ENCODE measurements at places on chromosomes 1 and 21.

DNA sequence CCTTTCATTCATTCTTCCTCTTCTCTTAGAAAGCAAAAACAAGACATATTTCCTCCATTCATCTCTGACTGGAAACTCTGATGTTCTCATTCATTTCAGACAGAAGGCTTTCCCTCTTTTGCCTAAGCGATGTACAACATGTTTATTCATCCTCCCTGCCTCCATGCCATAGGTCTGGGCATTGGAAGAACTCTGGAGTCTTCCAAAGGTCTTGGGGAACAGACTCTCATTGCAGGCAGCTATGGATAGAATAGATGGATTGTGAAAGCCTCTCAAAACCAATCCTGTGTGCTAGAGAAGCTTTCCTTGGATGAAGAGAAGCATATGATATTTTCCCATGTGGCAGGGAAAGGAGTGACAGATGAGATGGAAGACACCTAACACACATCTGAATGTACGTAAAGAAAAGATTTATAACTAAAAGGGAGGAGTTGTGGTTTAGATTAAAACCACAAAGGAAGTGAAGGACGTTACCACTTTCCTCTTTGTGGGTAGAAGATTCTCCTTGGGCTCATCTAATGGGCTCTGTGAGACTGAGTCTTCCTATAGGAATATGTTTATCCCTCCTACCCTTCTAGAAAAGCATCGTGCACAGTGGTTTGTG lies 38.7 kb downstream of the BCL9 start:
- no peak for DNase-seq

DNA sequence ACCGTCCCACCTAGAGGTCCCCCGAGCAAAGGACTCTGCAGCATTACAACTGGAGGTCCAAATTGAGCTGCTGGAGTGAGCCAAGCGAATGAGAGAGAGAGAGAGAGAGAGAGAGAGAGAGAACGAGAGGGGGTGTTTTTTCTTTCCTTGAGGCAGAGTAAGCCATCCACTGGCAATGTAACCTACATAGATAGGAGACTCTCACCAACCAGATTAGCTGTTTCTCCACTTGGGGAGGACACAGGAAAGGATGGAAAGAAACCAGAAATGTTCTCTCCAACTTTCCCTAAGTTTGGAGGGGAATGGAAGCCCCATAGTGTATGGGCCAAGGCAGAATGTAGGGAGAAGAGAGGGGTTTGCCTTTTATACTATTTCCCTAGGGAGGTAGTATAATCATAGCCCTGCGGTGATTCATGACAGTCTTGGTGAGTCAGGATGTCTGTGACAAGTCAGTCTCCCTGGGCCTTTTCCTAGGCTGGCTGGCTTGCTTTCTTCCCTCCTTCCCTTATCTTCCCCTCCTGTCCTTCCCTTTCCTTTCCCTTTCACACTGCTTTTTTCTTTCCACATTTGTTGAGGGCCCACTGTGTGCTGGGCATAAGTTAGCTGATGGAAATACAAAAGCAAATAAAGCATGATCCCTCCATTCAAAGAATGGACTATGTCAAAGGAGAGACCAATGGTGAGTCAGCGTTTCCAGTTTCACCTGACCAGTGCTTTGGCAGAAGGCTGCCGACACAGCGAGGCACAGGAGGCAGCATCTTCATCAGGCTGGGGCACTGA lies 7.1 kb downstream of the FNDC7 start:
- DNase-seq: no peak

GRCh38 chr1:33302325-33302724 lies 18.6 kb downstream of the A3GALT2 start:
- DNase-seq: no peak

- no peak for DNase-seq
These were observed 26.6 kb downstream of the CRYAA start for GRCh38 chr21:43195121-43196021.

DNA sequence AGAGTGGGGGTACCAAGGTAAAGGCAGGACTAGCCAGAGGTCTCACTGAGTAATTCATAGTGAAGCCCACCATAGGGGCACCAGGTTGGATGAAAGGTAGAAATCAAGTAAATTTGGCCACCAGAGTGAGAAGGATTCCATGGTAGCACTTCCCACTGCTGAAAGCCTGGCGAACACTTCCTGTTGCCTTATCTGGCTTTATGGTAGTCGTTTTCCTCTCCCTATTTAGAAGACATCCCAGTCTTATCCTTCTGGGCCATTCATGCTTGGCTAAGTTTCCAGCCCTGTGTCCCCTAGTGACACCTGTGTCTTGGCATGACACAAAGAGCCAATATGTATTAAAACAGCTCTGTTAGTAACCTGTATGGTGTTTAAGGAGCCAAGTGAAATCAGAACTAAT lies 74.3 kb upstream of the SIPA1L2 start:
- DNase-seq: no peak

DNA sequence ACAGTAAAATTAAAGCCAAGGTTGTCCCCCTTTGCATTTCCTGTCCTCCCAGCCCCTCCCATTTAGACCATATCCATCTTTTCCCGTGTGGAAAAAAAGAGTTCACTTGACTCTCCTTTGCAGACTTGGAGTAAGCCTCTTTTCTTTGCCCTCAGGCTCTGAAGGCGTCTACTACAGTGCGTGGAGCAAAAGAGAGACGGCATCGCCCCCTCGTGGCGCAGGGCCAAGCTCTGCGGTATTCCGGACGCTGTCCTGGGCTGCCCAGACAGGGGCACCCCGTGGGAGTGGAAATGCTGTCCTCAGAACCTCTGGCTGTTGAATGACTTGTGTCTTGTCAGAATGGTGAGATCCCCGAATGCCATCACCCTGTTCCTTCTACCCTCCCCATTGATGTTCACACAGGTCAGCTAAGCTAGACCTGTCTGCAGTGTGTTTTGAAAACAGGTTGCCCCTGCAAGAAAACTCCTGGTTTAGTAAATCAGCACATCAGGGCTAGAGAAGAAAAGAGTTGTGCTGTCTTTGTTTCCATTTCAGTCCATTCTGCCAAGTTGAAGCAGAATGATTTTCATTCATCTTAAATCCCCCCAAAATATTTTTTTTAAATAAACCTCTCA lies 12.3 kb upstream of the GJA8 start:
- DNase-seq: no peak
